ENCODE measurements at places on chromosomes 4 and X. TPM values are rescaled to one million over a fixed set of nuclear protein-coding genes. Genes with fewer than 3 reads are reported as not detected.
A peak's percentile ranks its signal among the peaks of the same experiment; 100 is the strongest.

- peak; percentile 11 for DNase-seq
Measured at GRCh38 chr4:54588404-54588803, 69.4 kb upstream of the KIT start.

GRCh38 chr4:145503486-145504072, 21.9 kb downstream of the SMAD1 start:
- DNase-seq: no peak

DNA sequence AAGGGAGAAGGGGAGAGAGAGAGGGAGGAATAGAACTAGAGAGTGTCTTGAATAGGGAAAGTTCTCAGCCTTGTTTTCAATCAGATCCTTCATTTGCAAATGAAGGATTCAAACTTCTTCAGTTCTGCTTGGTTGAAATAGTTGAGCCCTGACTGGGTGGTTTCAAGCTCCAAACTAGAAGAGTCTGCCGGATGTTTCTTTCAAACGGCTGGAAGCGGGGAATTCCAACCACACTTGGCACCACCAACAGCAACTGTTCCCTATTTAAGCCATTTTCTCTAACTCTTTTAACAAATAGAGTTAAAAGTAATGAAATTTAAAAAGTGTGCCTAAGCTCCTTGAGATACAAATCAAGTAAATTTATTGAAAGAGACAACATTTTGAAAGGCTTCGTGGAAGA, 67.5 kb upstream of the DDX60 start:
- DNase-seq: no peak

FABP2 gene
- total RNA-seq: not detected

DNA sequence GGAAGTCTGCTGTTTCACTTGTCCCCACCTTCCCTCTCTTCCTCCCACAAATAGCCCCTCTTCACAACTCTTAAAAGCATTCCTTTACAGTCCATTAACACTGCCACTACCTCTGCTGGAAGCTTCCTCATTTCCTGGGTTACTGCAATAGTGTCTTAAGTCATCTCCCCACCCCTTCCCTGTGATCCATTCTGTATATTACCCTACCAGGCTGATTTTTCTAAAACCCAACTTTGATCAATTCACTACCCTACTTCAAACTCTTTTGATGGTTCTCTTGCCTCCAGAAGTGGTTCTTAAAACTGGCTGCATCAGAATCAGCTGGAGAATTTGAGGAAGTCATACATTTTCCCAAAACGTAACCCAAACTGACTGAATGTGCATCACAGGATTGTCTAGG, 8.8 kb upstream of the XIAP start:
- DNase-seq: no peak

DNA sequence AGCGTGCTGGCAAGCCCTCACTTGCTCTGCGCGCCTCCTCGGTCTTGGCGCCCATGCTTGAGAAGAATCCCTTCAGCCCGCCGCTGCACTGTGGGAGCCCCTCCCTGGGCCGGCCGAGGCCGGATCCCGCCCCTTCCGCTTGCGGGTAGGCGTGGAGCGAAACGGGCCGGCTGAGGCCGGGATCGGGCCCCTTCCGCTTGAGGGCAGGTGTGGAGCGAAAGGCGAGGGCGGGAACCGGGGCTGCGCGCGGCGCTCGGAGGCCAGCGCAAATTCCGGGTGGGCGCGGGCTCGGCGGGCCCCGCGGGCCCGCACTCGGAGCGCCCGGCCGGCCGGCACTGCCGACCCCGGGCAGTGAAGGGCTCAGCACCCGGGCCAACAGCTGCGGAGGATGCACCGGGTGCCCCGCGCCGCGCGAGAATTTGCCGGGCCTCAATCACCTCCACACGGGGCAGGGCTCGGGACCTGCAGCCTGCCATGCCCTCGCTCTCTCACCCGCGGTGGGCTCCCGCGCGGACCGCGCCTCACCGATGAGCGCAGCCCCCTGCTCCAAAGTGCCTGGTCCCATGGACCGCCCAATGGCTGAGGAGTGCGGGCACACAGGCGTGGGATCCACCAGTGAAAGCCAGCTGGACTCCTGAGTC, 58.1 kb upstream of the GBA3 start:
- no peak for DNase-seq

GRCh38 chrX:130523460-130524394, 121.9 kb downstream of the RBMX2 start:
- peak; percentile 7 for DNase-seq

GRCh38 chr4:8585186-8585585, 5.0 kb downstream of the GPR78 start:
- DNase-seq: no peak

GRCh38 chr4:138118270-138118669, 123.9 kb downstream of the SLC7A11 start:
- DNase-seq: no peak

ENAM gene
- 0.97 TPM for total RNA-seq

FAM199X gene
- 35.8 TPM for total RNA-seq

NSG1 gene
- total RNA-seq: 0.86 TPM

GRCh38 chrX:109878236-109878635, 124.7 kb upstream of the TMEM164 start:
- no peak for DNase-seq

GRCh38 chrX:10111364-10112148, 45.2 kb upstream of the CLCN4 start:
- DNase-seq: peak; percentile 50

SYTL4 gene
- 32.9 TPM for total RNA-seq

DNA sequence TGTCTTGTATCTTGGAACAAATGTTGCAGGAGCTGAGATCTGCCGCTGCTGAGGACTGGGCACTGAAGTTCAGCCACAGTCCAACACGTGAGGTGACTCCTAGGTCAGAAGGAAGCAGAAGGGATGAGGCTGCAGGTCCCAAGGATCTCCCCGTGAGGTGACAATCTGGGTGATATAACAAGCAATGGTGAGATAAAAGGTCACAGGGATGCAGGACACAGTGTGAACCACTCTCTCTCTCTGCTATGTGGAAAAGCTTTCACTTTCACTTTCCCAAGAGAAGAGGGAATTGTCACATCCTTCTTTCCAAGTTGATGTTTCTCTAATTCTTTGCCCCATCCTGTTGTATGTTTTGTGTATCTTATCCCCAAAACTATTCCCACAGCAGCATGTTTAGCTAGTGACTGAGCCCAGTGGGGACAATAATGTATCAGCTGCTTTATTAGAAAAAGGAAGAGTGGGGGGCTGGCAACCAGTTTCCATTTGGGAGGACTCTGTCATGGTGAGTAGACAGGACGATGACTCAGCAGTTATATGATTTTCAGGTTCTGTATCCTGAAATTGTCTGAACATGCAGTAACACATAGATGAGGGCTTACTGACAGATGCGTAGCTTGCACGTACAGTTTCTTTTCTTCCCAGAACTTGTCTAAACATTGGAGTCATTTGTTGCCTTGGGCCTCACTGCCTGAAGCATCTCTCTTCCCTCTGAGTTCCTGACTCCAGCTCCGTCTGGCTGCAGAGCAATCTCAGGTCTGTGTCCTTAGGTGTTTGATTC, 1415.8 kb upstream of the TENM3 start:
- DNase-seq: peak; percentile 24

GRCh38 chrX:2463973-2464676, 36.7 kb downstream of the DHRSX start:
- DNase-seq: peak; percentile 22

DNA sequence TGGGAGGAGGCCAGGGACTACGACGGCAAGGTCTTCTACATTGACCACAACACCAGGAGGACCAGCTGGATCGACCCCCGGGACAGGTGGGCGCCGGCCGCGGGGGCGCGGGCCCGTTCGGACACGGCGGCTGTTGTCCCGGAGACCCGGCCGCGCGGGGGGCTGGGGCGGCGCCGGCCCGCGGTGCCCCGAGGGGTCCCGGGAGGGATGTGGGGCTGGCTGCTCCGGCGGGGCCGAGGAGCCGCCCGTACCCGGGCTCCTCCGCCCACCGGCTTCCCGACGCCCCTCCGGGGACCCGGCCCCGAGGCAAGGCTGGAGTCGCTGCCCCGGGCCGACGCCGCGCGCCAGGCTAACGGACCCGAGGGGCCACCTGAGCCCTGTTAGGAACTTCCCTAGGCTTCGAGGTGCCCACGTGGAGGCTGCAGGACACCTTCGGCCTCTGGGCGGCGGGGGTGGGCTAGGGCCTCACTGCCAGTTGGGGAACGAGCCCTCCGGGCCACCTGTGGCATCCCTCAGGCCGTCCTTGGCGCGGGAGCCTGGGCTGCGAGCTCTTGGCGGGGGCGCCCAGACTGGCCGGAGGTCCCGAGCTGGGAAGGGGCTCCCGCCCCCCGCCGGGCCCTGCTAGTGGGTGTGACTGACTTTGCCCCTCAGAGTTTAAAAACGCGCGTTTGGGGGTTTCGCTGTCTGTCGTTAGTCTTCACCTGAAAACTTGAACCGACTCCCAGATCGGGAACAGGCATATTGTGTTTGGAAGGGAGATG, 660 bp downstream of the WWC2 start:
- no peak for DNase-seq

DNA sequence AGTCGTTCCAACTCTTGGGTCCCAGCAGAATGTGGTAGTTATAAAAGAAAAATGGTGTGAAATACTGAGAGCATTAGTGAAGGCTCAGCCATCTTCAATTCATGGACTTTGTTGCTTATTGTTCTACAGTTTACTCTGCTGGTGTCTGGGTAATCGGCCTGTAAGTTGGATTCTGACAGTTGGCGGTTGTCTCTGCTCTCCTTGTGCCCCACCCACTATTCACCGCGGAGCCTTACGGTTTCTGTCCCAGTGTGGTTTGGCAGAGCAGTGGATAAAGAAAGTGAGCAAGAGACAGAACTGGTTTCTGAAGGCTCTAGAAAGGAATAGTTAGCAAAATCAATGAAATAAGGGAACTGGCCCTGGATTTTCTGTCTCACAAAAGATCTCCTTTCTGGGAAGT, 9.1 kb downstream of the LONRF3 start:
- DNase-seq: no peak

- DNase-seq: no peak
Measured at GRCh38 chr4:89618151-89618550, 218.8 kb downstream of the SNCA start.

GRCh38 chr4:147518846-147519767, 38.2 kb downstream of the EDNRA start:
- peak; percentile 78 for DNase-seq

GRCh38 chr4:53865054-53865453, 199.4 kb downstream of the CHIC2 start:
- no peak for DNase-seq

FGF5 gene
- total RNA-seq: 6.1 TPM

DNA sequence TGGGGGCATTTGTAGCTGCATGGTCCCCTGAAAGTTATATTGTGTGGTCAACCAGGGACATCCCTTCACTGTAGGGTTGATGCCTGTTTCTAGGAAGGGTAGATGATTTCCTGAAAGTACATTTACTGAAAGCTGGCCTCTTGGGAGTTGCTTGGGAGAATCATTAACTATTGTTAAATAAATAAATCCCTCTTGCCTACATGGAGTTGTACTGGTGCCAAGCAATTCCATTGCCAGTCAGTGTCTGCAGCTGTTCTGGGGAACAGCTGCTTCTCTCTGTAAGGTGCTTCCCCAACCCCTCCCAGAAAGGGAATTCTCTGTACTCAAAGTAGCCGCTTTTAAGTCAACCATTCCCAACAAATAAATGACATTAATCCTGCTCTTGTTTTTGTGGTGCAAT, 51.1 kb downstream of the C4orf51 start:
- DNase-seq: peak; percentile 40

- DNase-seq: peak; percentile 91
Measured at GRCh38 chrX:40922307-40922706, 162.9 kb upstream of the USP9X start.

DNA sequence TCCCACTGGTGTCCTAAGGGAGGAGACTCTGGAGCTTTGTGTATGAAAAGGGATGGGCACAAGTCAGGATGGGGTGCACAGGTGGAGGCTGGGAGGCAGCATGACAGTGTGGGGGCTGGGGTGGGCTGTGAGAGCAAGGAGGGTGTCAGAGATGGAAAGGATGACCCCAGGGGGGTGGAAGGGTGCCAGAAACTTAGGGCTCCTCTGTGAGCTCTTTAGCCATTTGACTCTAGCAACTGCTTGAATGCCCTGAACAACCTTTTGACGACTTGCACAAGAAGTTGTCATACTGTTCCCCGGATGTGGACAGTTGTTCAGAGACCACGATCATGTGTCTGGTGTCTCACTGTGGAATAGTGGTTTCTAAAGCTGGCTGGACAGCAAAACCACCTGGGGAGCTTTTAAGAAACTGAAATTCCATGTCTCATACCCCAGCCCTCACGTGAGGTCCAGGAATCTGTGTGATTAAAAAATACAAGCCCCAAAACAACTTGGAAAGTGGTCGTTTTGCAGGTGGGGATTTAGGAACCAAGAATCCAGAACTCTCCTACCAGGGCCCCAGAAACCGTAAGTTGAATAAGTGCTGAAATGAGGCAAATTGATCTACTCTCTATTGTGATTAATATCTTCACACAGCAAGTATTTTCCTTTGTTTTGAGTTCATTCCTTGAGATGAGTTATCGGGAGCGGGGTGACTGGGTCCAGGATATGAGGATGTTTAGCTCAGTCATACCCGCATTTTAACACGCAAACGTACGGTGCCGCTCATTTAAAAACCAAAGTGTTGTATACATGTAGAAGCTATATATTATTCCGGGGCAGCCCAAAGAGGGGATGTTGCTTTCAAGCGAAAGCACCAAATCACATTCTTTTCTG, 3.4 kb downstream of the RHOH start:
- peak; percentile 61 for DNase-seq

ZNF185 gene
- total RNA-seq: 2.9 TPM

GATA1 gene
- not detected for total RNA-seq

GRCh38 chr4:26298198-26298947, 22.4 kb upstream of the RBPJ start:
- peak; percentile 32 for DNase-seq

- no peak for DNase-seq
Measured at GRCh38 chr4:6473264-6474052, 1.0 kb upstream of the PPP2R2C start.

DNA sequence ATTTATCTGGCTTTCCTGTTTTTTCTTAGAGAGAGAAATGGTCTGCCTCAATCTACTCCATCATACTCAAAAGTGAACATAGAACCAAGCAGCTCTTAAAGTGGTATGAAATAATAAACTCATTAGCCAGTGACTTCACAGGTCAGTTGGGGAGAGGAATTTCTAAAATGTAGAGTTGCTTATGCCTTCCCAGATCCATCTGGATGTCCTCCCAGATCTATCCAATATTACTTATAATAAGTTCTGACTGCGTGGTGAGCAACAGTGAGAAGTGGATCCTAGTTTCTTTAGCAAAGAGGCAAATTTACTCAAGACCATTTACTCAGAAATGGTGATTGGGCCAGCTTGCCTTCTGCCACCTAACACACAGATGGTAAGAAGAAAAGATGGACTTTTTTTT, 748.0 kb downstream of the PCDH18 start:
- no peak for DNase-seq

DNA sequence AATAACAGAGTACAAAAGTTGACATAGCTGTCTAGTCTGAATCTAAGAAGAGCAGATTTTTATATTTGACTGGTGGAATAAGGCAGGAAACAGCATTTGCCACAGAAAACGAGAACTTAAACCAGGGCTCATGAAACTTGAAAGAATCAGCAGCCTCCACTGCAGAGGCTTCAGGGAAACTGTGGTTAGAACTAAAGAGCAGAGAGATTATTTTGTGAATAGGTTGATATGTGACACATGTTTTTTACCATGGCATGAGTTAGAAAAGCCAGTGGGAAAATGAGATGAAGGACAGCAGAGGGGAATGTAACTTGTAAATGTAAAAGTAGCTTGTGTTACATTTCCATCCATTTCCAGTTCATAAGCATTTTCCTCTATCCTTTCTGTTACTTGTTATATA, 63.7 kb upstream of the CAMK2D start:
- no peak for DNase-seq

Data from fibroblast of villous mesenchyme (primary cell).